ENCODE measurements at places on chromosomes 5 and 9.

DNA sequence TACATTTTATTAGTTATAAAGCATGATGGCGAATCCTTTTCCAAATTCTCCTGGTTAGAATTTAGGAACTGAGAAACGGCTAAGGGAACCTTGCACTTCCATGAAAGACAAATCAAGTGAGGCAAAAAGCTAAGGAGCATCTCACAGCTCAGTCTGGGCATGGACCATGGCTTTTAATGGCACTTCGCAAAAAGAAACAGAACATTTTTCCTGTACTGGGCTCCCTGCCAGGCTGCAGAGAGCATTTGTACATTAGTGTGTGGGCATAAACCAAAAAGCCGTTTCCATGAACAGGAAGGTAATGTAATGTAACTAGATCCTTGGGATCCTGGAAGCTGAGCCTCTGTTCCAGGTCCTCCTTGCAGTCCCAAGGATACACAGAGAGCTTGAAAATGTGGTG, 354.2 kb downstream of the MRPS30 start:
- no peak for DNase-seq

GRCh38 chr9:121992571-121993212, 100.4 kb downstream of the TTLL11 start:
- DNase-seq, result peak; percentile 74

GRCh38 chr9:98790134-98790841, 6.1 kb downstream of the ANKS6 start:
- no peak for DNase-seq

DNA sequence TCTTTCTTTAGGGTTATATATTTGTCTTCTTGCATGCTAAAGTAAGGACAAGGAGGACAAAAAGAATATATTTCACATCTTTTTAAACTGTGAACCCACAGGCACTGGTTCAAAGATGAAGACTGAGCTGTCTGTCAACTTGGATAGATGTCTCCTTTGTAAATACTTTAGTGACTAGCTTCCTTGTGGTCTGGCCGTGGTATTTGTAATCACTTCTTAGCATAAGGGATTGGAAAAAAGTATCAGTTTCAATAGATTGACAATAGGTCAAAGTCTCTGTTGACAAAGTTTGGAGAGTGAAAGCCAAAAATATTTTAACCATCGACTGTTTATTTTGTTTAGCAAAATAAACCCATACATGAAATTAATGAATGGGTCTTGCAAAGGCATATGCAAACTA, 91.4 kb downstream of the TMEM167A start:
- no peak for DNase-seq

GRCh38 chr5:12885018-12885417, 980.8 kb upstream of the CTNND2 start:
- no peak for DNase-seq

DNA sequence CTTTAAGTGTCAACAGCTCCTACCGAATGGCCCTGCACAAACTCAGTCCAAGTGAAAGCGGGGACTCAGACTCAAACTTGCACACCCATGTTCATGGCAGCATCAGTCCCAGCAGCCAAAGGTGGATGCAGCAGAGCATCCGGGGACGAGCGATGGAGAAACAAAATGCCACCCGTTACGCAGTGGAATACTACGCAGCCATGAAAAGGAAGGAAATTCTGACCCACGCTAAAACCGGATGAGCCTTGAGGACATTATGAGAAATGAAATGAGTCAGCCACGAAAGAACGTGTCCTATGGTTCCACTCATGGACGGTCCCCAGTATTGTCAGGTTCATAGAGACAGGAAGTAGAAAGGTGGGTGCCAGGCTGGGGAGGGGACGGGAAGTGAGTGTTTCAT, 48.6 kb upstream of the NOTCH1 start:
- DNase-seq, result no peak

DNA sequence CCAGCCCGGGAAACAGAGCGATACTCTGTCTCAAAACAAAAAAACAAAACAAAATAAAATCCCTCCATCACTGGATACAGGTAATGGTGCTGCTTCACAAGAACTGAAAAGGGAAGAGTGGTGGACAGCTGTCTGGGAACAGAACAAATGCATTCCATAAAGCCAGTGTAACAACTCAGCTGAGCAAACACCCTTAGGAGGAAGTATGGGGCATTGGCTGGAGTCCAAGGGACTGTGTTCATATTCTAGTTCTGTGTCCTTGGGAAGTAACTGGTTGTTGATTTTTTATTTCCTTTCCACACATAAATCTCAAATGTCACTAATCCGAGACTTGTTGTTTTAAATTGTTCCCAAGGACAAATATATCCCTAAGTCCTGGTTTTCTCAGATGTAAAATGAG, 38.3 kb downstream of the HTR1A start:
- peak; percentile 69 for DNase-seq

GRCh38 chr5:157164521-157164920, 1.5 kb downstream of the GARIN3 start:
- no peak for DNase-seq

DNA sequence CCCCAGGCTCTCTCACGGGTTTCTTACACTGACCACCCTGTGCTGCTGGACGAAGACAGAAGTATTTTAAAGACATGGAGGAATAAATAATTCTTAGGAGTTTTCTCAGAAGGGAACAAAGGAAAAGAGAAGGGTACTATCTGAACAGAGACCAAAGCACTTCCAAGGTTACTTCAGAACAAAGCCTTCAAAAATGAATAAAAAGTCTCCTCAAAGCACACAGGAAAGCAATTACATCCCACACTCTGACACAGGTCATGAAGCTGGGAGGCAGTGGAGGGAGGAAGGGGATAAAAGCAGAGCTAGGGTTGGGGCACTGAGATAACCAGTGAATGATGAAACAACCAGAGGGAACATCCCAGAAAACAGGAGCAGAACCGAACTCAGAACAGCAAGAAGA, 151.8 kb downstream of the ARSB start:
- DNase-seq, result no peak

DNA sequence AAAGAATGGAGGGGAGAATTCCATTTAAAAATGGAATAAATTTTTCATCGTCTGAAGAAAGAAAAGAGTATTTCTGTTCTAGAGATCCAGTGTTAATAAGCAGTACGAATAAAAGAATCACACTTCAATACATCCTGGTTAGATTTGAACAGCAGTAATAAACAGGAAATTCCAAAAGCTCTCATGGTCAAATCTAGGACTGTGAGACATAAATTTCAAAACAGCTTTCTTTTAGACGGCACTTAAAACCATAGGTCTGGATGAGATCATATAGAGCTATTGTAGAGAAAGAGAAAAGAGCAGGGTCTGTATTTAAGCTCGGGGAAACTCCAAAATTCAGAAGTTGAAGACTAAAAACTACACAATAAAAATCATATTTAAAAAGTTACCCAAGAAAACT, 1006.9 kb upstream of the CTNND2 start:
- no peak for DNase-seq

DNA sequence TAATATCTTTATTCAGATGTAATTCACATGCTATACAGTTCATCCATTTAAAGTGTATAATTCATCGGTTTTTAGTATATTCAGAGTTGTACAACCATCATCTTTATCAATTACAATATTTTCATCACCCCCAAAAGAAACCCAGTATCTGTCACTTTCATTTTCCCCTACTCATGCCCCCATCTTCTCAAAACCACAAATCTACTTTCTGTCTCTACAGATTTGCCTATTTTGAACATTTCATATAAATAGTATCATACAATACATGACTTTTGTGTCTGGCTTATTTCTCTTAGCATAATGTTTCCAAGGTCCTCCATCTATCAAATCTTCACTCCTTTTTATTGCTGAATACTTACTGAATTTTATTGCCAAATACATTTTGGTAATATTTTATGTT, 305.1 kb upstream of the SGCD start:
- DNase-seq, result no peak

DNA sequence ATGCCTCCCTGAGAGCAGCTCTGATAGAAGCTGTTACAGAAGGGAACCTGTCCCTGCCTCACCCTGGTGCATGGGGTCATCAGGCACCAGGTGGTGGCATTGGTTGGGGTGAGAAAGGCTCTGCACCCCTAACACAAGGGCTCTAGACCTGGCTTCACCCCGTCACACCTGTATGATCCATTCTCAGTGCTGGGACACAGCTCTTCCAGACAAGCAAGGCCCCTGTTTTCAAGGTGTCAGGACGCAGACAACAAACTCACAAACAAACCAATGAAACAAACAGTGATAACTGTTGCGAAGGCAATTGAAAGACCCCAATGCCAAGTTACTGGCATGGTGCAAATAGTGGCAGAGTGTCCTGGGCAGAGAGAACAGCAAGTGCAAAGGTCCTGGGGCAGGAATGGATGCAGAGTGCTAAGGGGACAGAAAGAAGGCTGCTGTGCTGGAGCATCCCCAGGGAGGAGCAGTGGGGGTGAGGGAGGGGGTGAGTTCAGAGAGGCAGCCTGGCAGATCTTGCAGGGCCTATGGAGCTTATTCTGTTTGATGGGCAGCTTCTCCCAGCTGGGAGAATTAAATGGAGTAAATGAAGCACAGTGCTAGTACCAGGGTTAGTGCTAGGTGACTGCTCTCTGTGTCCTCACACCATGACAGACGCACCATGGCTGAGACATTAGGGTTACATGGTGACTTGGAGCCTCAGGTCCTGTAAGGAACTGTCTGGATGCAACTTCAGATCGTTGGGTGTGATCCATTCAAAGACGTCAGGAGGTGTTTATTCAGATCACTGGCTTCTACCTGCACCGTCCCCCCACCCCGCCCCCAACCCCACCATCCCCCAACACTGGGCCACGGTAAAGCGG, 67.9 kb upstream of the UNC5A start:
- no peak for DNase-seq

GRCh38 chr5:64971513-64971912, 202.8 kb downstream of the CWC27 start:
- no peak for DNase-seq

DNA sequence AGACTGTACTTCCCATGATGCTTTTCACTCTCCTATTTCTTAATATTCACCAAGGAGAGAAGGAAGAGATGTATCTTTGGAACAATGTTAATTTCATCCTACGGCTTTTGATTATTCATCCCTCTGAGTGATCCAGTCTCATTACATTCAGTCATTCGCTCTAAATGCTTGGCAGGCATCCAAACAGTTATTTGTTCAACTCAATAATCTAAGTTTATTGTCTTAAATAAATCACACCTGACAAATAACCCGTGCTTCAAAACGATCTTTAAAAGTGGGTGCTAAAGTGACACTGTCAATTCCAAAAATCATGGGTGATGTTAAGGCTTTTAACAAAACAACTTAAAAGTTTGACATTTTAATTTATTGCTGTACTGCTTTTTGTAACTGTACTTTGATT, 233.1 kb downstream of the RASEF start:
- DNase-seq, result no peak

GRCh38 chr5:131285703-131286399, 22.0 kb downstream of the CDC42SE2 start:
- DNase-seq, result no peak

All from prostate gland (tissue), 2 donors.